ENCODE measurements at places on chromosomes 1 and 21.

DNA sequence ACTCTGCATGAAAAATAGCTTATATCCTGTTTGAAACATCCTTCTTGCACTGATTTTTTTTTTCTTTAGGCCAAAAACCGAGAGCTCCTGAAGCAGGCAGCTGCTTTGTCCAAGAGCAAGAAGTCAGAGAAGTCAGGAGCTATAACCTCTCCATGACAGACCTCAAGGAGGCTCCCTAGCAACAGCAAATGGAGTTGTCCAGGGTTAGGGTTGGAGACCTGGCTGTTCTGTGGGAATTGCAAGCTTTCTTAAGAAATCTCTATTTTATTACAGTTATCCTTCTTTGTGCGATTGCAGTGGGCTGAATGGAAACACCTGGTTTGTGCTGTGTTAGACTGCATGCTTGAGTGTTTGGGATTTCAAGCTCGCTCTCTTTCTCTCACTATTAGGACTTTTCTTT, 12.6 kb upstream of the STX12 start:
- peak; percentile 18 for DNase-seq

DNA sequence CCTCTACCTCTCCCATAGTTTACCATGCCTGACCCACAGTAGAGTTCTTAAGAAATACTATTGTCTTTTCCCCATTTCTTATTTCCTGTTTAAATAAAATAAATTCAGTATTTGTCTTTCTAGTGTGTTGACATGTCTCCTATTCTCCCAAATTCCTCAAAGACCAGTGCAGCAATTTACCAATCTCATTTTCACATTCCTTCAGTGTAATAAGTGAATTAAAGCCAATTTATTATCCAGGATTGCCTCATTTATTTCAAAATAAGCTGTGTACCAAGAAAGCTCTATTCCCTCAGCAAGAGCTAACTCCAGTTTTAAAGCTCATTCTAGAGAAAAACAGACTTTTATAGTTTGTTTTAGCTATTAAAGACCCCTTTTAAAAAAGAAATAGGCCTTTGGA, 49.9 kb downstream of the DISC1 start:
- no peak for DNase-seq

DNA sequence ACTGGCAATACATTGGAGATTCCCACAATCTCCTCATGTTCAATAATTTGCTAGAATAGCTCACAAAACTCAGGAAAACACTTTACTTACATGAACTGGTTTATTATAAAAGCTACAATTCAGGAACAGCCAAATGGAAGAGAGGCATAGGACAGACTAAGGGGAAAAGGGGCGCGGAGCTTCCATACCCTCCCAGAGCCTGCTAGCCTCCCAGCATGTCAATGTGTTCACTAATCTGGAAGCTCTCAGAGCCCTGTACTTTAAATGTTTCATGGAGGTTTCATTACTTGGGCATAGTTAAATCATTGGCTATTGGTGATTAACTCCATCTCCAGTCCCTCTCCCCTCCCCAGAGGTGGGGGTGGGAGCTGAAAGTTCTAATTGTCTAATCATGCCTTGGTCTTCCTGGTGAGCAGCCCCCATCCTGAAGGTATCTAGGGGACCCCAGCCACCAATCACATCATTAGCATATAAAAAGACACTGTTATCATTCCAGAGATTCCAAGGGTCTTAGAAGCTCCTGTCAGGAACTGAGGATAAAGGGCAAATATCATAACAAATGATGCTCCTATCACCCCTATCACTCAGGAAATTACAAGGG, 10.9 kb upstream of the DMRTB1 start:
- no peak for DNase-seq

DNA sequence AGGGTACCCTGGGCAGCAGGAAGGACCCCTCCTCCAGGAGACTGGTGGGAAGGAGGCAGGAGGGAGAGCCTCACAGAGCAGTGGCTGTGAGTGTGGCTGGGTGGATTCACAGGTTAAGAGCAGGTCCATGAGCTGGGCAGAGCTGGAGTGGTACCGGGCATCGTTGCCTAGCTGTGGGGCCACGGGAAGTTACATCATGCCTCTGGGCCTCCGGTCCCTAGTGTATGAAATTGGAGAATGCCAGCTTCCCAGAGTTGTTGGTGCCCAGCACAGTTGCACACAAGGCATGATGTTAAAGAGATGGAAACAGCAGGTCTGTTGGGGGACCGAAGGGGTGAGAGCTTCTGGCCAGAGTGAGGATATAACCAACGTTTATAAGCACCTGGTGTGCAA, 18.5 kb downstream of the FOXO6 start:
- no peak for DNase-seq

- no peak for DNase-seq
Measured at GRCh38 chr1:215267495-215267894, 185.0 kb downstream of the KCNK2 start.

DNA sequence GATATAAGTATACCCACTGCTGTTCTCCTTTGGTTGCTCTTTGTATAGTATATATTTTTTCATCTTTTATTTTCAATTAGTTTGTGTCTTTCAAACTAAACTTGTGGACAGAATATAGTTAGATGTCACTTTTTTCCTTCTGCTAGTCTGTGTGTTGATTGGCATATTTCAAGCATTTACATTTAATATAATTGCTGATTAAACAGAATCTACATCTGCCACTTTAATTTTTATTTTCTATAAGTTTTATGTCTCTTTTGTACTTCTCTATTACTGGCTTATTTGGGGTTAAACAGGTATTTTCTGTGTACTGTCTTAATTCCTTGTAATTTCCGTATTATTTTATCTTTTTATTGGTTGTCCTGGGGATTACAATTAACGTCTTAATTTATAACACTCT, 74.4 kb upstream of the CHODL start:
- DNase-seq = no peak

DNA sequence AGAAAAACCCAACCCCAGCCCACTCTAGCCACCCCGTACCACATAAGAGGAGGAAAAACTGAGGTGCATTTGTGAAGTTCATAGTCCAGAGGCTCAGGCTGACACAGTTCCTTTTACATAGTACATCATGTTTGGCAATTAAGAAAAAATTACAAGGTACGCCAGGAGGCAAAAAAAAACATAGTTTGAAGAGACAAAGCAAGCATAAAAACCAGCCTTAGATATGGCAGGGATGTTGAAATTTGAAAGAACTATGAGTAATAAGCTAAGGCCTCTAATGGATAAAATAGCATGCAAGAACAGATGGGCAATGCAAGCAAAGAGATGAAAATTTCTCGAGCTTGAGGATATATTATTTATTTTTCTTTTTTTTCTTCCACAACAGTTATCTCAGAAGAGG, 31.9 kb downstream of the MIXL1 start:
- DNase-seq = no peak

- no peak for DNase-seq
Measured at GRCh38 chr1:160710517-160711252, 937 bp downstream of the CD48 start.

GRCh38 chr1:186653312-186653711, 26.9 kb downstream of the PTGS2 start:
- DNase-seq = no peak

GRCh38 chr1:147624011-147624410, 46.3 kb downstream of the ACP6 start:
- DNase-seq = no peak

DNA sequence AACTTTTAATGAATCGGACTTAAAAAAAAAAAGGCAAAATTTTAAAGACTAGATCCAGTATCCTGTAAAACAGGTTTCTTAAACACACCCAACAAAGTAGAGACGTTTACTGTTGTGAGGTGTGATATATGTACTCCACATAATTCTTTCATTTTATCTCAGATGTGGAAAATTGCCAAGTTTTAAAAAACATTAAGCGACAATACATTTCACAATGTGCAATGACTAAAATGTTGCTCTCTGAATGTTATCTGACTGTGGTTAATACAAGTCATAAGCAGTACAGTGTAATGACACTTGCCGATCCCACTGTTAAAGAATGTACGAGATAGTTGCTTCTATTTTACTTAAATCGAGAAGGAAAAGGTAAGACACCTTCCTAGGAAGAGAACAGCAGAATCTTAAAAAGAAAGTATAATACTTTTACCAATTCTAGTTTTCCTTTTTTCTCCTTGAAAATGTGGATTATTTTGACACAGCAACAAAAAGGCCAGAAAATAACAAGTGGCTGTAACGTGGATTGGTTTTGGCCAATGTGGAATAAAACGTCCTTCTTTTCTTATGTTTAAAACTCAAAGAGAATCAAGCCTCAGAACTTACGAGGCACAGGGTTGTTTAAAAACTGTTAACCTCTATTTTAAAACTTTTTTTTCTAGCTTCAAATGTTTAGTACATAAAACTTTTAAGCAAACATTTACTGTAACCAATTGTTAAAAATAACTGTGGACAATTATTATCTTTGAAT, 51.4 kb downstream of the TP53BP2 start:
- peak; percentile 45 for DNase-seq

DNA sequence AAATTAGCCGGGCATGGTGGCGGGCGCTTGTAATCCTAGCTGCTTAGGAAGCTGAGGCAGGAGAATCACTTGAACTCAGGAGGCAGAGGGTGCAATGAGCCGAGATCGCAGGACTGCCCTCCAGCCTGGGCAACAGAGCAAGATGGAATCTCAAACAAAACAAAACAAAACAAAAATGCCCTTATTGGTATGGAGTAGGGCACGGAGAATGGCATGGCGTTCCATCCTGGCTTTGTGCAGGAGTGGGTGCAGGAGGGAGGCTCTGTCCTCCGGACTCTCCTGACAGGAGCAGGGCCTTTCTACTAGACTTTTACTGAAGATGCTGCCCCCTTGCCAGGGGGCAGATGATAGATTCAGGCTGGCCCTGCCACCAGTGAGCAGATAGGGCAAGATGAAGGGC, 1.0 kb downstream of the TMEM61 start:
- no peak for DNase-seq

Measured in hematopoietic multipotent progenitor cell treated with erythropoietin and hydrocortisone succinate and interleukin-3 and kit ligand, for 17 days (in vitro differentiated cells).